Skin of body (tissue), 3 donors: ENCODE measurements at places on chromosomes 12 and 14. TPM values are rescaled to one million over a fixed set of nuclear protein-coding genes. Genes with fewer than 3 reads are reported as not detected.

DNA sequence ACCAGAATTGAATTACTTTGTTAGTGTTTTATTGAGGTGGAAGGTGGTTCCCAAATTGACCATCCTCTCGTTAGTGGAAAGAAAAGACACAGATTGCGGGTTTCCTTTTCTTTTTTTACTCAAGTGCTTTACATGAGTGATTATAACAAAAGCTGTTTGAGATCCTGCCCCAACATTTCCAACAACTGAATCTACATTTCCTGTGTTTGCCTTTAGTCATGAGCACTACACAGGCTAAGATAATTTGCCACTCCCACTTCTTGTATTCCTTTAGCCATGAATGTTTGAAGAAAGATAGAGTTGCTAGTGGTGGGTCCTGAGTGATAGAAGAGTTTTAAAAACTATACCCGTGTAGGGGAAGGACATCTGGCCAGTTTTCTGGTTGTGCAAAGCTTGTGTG lies 16.0 kb downstream of the RERGL start:
- no peak for DNase-seq

DNA sequence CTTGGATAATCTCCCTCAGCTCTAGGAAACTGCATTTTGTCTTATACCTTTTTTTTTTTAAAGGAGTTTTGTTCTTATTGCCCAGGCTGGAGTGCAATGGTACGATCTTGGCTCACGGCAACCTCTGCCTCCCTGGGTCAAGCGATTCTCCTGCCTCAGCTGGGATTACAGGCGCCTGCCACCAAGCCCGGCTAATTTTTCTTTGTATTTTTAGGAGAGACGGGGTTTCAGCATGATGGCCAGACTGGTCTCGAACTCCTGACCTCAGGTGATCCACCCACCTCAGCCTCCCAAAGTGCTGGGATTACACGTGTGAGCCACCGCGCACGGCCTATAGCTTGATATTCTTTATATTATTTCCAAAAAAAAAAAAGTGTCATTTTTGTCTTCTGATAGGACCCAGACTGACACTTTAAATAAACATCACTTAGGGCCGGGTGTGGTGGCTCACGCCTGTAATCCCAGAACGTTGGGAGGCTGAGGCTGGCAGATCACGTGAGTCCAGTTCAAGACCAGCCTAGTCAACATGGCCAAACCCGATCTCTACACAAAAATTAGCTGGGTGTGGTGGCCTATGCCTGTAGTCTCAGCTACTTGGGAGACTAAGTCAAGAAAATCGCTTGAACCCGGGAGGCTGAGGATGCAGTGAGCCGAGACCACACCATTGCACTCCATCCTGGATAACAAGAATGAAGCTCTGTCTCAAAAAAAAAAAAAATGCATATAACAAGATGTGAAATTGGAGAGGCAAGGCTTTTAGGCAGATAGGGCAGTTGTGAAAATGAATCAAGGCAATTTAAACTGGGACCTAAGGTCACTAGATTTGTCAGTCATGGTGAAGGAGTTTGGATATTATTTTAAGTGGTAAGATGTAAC lies 18.4 kb downstream of the SLC2A3 start:
- no peak for DNase-seq

DNA sequence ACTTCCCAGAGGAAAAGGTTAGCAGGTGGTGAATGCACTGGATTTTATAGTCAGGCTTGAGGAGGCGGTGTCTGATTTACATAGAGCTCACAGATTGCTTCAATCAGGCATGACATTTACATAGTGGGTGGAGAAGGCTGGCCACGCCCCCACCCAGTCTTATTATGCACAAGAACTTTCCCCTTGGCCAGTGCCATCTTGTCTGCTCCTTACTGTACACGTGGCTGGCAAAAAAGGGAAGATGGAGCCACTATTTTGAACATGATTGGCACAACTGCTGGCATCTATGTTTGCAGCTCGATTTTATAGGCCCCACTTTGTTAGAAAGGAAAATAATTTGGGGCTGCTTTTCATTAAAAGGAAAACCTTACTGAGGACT lies 10.9 kb upstream of the LGMN start:
- no peak for DNase-seq

The AMHR2 gene
- not detected for total RNA-seq

GRCh38 chr12:81517296-81517695 lies 241.9 kb downstream of the PPFIA2 start:
- no peak for DNase-seq

The TCP11L2 gene
- 61.7 TPM for total RNA-seq

GRCh38 chr12:94636462-94637085 lies 13.8 kb downstream of the TMCC3 start:
- no peak for DNase-seq

DNA sequence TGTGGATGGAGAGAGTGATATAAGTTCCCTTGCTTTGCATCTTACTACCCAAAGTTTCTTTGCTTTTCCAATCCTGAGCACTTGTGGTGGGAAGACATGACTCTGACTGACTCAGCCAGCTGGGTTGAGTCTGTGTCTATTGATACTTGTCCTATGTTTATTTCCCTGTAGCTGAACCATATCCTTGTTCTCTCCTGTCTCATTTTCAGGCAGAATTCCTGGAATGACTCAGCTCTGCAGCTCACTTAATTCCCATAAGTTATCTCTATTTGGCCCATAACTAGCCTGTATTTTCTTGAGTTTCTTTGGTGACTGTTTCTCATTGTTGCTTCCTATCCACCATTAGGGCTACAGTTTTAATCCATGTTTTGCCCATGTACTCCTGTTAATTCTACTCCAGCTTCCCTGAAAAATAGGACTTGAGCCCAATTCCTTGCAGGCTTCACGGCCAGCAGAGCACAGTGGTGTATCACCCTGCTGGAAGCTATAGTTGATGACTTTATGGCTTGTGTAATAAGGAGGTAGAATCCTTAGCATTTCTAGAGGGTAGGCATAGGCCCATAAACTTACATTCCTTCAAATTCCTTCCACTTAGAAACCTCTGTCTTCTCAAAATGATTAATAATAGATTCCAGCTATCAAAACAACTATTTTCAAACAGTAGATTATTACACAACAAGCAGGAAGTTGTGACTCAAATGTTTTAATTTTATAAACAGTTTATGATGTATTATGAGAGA lies 183.1 kb downstream of the TMTC3 start:
- peak; percentile 20 for DNase-seq

GRCh38 chr12:123393747-123394146 lies 9.8 kb downstream of the KMT5A start:
- peak; percentile 24 for DNase-seq

The KCNA5 gene
- 1.7 TPM for total RNA-seq

- no peak for DNase-seq
Observed at GRCh38 chr12:125221602-125222001, 156.4 kb downstream of the AACS start.

GRCh38 chr12:123945287-123946151 lies 27.1 kb downstream of the CCDC92 start:
- no peak for DNase-seq

The LRRK2 gene
- 21.2 TPM for total RNA-seq

GRCh38 chr12:80704420-80704819 lies 3.0 kb upstream of the MYF6 start:
- DNase-seq, result no peak

- DNase-seq, result no peak
Observed at GRCh38 chr12:16602412-16602811, 3.5 kb downstream of the LMO3 start.

- DNase-seq, result no peak
Observed at GRCh38 chr14:66724996-66725395, 217.0 kb downstream of the GPHN start.
